ENCODE measurements at places on chromosomes 5 and 9.

DNA sequence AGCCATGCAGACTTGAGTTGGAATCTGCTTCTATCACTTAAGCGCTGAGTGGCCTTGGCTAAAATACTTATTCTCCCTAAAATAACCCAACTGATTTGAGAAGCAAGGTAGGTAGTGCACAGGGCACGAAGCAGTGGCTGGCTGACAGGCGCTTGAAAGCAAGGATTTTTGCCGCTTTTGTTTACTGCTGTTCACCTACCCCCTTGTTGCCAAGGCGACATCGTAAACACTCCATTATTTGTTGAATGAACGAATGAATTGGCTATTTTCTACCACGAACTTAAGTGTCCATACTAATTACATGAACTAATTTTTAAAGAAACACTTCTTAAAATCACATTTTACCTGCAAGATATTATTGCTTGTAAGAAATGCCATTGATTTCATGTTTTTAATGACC lies 98.0 kb downstream of the ANKH start:
- DNase-seq, result no peak

DNA sequence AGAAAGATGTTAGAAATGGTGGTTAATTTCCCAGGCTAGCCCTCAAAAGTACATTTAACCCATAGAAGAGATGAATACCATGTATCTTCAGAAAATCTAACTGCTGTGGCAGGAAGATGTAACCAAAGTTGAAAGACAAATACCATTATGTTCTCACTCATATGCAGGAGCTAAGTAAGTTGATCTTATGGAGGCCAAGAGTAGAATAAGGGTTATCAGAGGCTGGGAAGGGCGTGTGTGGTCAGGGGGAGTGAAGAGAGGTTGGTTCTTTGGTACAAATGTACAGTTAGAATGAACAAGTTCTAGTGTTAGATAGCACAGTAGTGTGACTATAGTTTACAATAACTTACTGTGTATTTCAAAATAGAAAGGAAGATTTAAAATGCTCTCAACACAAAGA lies 61.7 kb downstream of the CDC14B start:
- DNase-seq, result no peak

GRCh38 chr9:125238127-125238914 lies 2.8 kb downstream of the HSPA5 start:
- no peak for DNase-seq

DNA sequence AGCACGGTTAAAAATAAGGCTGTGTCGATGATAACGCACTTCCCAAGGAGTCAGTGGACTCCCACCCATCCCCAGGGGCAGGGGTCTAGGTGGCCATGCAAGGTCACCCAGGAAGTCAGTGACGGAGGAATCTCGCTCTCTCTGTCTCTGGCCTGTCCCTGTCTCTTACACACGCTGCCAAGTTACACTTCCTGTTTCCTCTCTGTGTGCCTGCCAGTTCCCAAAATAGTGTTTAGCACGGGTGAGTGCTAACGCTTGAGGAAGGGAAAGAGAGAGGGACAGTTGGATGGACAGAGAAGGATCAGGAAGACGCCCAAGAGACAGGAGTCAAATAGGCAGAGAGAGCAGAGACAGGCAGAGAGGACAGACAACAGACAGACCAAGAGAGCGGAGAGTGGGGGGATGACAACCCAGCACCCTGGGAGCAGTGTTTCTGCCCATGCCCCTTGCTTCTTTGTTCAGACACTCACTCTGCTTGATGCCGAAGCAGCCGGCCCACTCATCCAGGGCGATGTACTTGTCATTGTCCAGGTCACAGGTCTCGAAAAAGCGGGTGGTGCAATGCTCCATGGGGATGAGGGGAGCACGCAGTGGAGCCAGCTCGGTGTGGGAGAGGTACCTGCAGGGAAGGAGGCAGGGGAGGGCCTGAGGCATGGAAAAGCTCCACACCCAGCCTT lies 23.0 kb downstream of the SPARC start:
- DNase-seq, result no peak

GRCh38 chr5:80341016-80341775 lies 21.4 kb downstream of the SPZ1 start:
- no peak for DNase-seq

DNA sequence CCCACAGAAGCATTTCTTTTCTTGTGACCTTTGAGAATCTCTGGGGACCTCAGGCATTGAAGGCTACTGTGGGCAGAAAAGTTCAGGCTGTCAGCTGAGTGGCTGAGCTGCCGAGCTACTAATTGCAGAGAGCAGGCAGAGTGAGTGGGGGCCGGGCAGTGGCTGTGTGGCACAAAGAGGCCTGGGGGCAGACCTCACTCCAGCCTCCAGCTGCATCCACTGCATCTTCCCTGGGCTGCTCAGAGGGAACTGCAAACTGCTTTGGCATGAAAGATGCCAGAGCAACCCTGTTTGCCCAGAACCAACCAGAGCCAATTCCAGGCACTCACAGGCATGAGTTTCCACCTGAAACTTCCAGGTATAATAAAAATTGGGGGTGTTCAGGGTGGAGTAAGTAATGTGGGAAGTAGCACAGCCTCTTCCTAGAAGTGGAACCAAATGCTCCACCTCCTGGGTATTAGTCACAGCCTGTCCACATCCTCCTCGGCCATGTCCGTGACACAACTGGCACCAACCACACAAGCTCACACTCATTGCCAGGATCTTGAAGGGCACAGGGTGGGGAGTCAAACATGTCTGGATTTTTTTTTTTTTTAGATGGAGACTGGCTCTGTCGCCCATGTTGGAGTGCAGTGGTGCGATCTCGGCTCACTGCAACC lies 548.9 kb downstream of the BNC2 start:
- no peak for DNase-seq

DNA sequence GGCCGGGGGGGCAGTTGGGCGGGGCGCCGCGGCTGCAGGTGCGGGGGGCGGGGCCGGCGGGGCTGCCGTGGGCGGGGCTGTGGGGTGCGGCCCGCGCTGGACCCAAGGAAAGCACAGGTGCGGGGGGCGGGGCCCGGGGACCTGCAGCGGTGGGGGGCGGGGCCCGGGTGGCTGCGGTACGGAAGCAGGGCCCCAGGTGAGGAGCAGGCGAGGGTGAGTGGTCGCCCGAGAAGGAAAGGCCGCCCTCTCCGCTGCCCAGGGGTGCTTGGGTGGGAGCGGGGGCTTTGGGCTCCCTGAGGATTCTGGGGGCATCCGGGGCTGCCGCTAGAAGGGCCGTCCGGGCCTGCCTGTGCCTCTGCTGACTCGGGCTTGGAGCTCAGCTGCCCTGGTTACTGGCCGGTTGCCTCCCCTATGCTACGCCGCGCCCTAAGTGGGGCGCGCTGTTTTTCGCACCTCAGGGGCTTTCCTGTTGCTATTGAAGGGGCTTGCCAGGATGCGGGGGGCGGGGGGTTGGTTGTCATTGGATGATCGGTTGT lies 767 bp downstream of the RALGPS1 start:
- DNase-seq, result no peak

- DNase-seq, result no peak
Measured at GRCh38 chr9:113509463-113509862, 45.9 kb downstream of the RGS3 start.

GRCh38 chr5:152503206-152503605 lies 98.1 kb upstream of the NMUR2 start:
- no peak for DNase-seq

GRCh38 chr9:95332860-95333259 lies 15.4 kb upstream of the FANCC start:
- no peak for DNase-seq

DNA sequence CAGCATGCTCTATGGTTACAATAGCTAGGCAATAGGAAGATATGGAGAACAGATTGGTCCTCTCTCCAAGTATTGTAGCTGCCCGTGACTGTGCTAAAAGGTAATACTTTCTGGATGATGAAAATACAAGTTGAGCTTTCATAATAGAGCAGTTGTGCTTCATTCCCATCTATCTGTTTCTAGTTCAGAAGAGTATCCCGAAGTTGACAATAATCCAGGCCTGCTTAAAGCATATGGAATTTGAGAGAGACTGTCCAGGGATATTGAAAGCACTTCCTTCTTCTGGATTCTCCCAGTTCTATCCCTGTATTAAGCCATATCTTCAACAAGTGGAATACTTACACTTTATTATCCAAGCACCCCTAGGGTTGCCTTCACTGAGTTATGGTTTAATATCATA lies 350.4 kb downstream of the EFNA5 start:
- no peak for DNase-seq

GRCh38 chr5:74042959-74043358 lies 417.0 kb downstream of the ARHGEF28 start:
- no peak for DNase-seq

- no peak for DNase-seq
Measured at GRCh38 chr9:126861707-126862103, 1.3 kb downstream of the ZBTB34 start.

DNA sequence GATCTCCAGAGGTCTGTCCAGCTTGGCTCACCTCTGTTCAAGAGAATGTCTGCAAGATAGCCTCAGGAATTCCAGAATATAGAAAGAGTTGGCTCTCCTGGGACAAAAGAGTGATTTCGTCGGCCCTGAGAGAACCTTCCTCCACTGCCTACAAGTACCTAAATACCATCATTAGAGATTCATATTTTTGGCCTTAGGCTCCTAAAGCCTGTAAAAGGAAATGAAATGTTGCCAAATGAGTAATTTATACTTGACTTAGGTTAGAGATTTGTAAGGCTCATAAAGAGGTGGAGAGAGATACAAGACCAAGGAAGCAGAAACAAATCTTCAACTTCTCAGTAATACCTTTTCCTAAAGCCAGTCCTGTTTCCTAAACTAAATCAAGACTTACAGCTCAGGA lies 146.2 kb downstream of the CCDC192 start:
- DNase-seq, result no peak

- no peak for DNase-seq
Measured at GRCh38 chr5:102554082-102554481, 55.3 kb upstream of the SLCO6A1 start.

- no peak for DNase-seq
Measured at GRCh38 chr5:146653560-146653959, 137.6 kb upstream of the GPR151 start.

DNA sequence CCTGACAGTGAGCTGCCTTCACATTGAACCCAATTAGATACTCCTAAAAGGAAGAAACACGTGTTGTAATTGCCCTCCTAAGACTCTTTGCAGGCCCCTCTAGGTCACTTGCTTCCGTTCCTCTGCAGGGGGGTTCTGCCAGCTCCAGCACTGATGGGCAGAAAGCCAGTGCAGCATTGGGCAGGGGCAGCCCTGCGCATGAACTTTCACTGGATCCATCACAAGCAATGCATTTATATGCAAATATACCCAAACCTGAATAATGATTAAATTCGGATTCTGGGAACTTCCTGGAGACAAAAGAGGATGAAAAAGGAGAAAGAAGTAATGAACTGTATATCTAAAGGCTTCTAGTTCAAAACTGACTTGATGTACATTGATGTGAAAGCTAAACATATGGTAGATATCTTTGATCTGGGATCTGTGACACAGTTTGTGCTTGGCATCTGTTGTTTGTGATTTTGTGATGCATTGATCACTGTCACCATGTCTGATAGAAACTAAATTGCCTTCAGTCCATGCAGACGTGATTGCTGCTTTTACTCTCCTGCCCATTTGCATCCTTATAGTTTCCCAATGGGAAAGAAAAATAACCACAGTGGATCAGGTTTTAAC lies 313.4 kb downstream of the DEPDC1B start:
- no peak for DNase-seq
